Activated CD8-positive, alpha-beta memory T cell treated with anti-CD3 and anti-CD28 coated beads for 1 hour (primary cell): ENCODE measurements at places on chromosomes 7 and 10.

GRCh38 chr10:9957351-9957750 is 1060.3 kb upstream of the CELF2 start:
- no peak for DNase-seq

DNA sequence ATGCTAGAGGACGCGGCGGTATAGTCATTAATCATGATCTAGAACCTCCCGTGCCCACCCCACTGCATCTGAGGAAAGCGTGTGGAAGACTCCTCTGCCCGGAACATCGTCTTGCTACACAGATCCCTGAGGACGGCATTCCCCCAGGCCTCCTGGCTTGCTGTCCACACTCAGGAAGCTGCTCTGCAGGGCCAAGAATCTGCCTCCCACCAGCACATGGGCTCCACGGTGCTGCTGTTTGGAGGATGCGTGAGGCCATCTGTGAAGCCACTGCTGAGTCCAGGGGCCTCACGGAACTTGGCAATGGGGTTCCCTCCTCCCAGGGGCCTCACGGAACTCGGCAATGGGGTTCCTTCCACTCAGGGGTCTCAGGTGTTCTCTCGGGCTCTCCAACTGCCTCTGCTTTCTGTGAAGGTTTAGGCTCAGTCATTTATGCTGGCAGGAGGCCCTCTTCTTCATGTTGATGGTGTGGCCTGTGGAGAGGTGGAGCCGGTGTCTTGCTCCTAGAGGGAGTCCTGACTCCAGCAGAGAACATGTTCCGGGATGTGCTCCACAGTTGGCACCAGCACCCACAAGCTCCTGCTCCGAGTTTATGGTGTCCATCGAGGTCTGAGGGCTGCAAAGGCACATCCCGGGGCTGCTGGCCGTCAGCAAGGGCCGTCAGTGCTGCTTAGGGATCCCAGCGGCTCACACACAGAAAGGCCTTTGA is 273.3 kb downstream of the DNAJB6 start:
- DNase-seq, result no peak

DNA sequence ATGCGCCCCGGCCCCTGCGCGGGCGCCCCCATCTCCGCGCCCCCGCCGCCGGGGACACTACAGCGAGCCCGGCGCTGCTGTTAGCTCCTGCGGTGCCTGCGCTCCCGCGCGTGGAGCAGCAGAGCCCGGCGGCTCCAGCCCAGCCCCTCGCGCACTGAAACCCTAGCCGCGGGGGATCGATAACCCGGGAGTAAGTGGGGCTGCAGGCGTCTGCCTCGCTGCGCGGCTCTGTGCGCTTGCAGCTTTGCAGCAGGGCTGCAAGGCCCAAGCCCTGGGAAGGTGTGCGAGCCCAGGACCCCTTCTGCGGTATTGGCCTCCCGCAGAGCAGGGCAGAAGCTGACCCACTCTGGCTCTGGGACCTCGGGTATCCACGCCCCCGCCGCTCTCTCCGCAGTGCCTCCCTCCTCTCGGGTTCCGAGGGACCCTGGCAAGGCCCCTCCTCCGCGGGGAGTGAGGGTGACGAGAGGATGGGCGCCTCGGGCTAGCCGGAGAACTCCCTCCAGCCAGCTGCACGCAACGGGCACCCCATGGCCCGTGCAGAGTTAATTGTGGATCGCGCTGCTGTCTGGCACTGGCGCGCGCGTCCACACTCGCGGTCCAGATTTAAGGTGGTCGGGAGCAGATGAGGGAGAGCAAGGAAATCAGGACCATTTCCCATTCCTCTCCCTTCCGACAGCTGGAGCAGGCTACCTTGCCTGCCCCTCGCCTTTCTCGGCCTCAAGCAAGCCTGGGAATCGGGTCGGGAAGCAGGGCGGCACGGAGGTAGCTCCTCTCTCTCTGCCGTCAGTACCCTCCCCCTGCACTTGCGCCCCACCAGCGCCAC is 2.1 kb downstream of the SHH start:
- no peak for DNase-seq

DNA sequence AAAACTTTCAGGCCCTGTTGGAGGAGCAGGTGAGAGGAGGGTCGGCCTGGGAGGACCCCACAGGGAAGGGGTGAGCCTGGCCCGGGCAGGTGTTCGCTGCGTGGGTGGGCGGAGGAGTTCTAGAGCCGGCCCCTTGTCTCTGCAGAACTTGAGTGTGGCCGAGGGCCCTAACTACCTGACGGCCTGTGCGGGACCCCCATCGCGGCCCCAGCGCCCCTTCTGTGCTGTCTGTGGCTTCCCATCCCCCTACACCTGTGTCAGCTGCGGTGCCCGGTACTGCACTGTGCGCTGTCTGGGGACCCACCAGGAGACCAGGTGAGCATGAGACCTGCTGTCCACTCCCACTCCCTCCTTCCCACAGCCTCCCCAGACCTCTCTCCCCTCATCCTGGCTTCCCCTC is 5.6 kb downstream of the ZNHIT1 start:
- no peak for DNase-seq

- no peak for DNase-seq
Measured at GRCh38 chr7:38177621-38178003, 433 bp upstream of the STARD3NL start.

DNA sequence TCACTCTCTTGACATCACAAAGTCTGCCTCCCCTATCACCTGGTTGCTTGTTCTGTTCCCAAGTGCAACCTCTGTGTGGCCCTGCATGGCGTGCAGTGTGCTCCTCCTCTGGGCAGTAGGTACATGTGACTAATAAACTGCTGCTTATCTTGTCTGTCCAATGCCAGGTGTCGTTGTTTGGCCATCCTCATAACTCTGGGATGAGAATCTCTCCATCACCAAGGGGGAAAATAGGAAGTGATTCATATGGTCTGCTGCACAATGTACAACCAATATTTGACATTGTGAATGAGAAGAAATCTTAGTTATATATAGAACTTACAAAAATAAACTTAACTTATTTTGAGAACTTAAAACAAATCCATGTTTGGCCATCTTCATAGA is 135.2 kb downstream of the INHBA start:
- no peak for DNase-seq

GRCh38 chr7:137742051-137742450 is 104.7 kb downstream of the DGKI start:
- no peak for DNase-seq

DNA sequence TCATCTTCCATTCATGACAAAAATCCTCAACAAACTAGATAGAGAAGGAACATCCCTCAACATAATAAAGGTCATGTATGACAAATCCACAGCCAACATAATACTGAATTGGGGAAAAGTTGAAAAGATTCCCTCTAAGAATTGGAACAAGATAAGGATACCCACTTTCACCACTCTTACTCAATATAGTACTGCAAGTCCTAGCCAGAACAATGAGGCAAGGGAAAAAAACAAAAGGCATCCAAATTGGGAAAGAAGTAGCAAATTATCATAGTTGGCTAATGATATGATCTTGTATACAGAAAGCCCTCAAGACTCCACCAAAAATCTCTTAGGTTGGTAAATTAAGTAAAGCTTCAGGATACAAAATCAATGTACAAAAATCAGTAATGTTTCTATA is 4.7 kb downstream of the POT1 start:
- no peak for DNase-seq

GRCh38 chr7:22979251-22979650 is 34.7 kb downstream of the HYCC1 start:
- DNase-seq, result no peak

GRCh38 chr10:29471544-29471859 is 163.3 kb downstream of the SVIL start:
- no peak for DNase-seq

DNA sequence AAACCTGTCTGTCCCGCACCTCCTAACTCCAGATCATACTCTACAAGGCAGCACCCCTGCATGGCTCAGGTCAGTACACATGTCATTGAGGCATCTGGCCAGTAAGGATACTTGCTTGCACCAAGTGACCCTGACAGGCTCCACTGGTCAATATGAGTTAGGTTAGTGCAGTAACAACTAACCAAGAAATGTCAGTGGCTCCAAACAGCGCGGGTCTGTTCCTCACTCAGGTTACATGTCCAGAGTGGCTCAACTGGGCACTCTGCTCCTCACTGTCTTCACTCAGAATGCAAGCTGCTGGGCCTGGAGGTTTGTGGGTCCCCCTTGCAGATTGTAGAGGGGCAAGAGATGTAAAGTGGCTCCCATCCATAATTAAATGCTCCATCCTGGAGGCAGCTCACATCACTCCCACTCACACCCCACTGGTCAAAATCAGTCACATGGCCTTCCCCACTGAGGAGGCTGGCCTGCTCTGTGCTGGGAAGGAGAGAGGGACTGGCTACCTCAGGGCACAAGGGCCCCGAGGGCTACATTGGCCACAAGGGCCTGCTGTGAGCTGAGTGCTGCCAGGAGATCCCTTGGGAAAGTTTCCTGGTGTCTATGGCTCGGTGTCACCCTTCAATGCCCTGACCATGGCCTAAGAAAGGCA is 109.1 kb upstream of the GDF10 start:
- no peak for DNase-seq

- no peak for DNase-seq
Measured at GRCh38 chr7:99833289-99833877, 5.6 kb downstream of the CYP3A43 start.

GRCh38 chr7:46557295-46557711 is 636.2 kb upstream of the IGFBP3 start:
- no peak for DNase-seq

GRCh38 chr7:26409661-26410547 is 118.2 kb downstream of the SNX10 start:
- no peak for DNase-seq

DNA sequence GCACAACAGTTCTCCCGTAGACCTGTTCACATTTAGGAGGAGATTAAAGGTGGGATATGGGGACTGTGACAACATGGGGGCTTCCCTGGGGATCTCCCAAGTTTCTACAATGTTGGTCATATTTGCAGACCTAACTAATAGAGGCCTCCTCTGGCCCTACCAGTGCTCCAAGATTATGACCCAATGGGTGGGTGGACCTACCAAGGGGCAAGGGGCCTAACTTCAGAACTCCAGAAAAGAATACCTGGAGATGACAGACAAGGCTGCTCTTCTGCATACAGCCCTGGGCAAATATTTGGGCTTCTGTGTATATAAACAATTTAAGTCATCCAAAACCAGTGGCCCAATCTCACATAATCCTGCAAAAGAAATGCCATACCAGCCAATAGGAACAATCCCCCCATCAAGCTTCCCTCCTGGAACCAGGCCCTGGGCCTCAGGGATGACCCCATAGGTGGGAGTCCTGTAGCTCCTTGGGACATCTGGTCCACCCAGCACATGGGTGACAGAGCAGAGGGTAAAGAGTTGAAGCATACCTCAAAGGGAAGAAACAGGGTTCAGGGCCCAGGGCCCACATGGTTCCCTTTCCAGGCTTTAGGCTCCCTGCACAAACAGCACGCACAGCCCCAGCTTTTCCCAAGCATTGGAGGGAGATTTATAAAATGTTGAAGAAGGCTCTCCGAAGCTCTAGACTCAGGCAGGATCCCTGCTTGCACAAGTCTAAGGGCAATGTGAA is 86.1 kb upstream of the CHST15 start:
- DNase-seq, result no peak

DNA sequence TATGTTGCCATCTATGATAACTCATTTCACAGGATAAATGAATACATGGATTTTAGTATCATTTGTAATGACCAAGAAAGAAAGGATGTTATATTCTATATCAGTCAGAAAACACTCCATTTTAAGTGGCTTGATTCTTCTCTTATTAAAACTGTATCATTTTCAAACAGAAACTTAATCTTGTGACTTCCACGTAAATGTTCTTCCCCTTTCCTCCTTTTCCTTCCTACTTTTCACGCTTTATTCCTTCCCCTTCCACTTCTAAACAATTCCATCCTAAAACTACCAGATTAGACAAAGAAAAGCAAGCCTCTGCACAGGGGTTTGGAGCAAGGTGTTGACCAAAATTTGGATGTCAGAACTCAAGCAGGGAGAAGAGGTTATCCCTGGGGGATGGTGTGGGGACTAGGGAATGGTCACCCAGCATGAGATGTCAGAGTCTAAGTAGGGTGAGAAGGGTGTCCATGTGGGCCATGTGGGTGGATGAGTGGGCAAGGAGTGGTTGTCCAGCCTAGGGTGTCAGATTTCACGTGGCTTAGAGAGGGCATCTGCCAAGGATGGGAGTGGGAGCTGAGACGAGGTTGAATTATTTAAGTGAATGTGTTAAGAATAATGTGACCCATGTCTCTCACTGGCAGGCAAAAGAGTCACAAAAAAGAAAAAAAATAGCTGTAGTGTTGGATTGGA is 5.0 kb upstream of the GSAP start:
- no peak for DNase-seq

- no peak for DNase-seq
Measured at GRCh38 chr7:121043314-121044234, 55.1 kb downstream of the CPED1 start.

DNA sequence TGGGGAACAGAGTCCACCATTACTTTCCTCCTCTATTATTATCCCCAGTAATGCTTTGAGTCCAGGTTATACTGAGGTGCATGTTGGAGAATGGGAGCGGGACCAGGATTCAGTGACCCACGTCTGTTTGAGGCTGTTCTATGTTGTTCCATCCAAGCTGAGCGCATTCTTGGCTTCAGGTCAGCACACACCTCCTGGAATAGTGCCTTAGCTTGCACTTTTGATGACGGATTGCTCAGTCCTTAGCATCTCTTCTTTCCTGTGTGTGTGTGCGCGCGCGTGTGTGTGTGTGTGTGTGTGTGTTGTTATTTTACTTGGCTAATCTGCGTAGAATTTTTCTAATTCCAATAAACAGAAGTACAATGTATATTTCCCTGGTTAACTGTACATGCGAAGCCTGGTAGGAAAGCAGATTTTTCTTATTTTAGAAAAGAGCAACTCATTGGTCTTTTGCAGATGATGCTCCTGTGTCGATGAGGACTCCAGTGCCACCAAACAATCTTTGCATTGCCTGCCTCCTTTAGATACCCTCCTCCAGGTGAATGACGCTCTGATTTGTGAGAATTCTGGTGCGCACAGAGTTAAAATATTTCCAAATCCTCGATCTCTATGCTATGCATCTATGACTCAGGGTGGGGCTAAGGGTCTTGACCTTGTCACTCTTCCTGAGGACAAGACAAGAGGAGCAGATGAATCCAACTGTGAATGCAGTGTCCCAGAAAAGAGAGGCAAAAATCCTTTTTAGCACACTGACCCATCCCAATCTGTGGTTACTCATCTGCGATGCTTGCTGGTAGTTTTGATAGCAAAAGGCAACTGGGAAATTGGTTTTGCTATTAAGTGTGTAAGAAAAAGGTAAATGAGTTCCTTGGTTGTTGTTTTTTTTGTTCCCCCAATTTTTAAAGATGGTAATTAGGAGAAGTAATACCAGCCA is 13.3 kb upstream of the CELF2 start:
- no peak for DNase-seq

DNA sequence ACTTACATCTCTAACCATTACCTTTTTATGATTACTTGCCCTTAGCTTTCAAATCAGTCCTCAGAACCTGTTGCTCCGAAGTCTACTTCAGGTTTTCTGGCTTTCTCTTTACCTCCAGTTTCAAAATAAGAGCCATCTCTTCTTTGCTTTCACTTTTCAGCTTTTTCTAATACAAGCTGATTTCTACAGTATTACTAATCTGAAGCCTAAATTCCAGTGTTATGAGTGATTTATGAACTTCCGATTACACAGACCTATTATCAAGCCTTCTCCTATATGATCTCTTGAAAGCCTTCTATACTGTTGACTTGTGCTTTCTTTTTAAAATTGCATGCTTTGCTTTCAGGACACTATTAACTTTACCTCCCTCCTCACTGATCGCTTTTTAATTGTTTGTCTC is 1307.8 kb upstream of the CELF2 start:
- no peak for DNase-seq

- DNase-seq, result no peak
Measured at GRCh38 chr10:125375210-125375609, 214.8 kb upstream of the CTBP2 start.

GRCh38 chr7:101420436-101420835 is 57.8 kb downstream of the COL26A1 start:
- no peak for DNase-seq

- no peak for DNase-seq
Measured at GRCh38 chr10:131907679-131908078, 6.9 kb downstream of the PPP2R2D start.
